ENCODE measurements at places on chromosomes 7 and 10. TPM values are rescaled to one million over a fixed set of nuclear protein-coding genes. Genes with fewer than 3 reads are reported as not detected.

DNA sequence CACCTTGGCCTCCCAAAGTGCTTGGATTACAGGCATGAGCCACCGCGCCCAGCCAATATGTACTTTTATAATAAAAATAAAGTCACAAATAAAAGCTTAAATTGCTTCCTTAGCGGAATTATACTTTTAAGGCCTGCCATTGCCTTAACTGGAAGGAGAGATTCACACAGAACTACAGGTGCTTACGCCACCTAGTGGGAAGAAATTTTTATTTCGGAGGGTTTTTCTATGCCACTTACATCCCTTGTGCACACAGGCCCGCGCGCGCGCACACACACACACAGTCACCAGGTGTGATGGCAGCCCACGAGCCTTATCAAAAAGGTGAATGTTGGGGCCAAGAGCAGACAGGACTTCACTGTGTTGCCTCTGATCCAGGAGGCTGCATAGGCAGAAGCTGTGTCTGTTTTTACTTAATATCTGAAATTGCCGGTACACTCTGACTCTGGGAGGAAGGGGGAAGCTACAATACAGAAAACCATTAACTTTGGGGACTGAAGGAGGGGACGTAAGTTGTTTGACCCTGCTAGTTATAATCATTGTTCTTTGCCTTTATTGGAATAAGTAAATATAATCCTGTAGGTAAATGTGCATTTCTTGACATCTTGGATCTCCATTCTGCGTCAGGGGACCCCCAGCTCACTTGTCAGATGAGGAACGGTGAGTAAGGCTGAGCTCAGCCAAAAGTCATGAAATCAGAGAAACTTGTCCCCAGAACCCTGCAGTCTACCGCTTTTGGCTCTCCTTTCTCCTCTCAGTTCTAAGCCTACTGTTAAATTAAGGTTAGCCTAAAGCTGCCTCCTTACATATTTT is 87.1 kb downstream of the SLC16A9 start:
- peak; percentile 60 for DNase-seq

GRCh38 chr10:123007558-123008354 is 839 bp downstream of the IKZF5 start:
- DNase-seq: no peak

DNA sequence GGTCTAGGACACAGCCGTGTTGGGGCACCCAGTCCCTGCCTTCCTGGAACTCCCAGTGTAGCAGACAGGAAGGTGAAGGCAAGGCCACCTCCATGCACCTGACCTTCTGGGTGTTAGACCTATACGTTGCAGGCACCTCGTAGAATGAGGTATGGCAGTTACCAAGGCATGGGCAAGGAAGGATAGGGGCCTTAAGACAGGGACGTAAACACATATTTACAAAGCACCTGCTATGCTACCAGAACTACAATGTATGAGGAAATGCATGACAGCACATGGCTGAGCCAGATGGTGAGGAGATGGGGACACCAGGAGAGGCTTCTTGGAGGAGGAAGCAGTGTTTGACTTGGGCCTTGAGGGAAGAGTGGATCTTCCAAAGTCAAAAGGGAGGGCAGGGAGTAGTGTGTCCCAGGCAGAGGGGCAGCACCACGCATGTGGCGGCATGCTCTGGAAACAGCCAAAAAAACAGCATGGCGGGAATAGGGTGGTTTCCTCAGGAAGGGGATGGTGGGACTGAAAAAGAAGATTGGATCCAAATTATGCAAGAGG is 231.2 kb downstream of the FANK1 start:
- DNase-seq: no peak

The TFPI2 gene
- total RNA-seq: 42.5 TPM

The TAS2R41 gene
- not detected for total RNA-seq

The KCND2 gene
- total RNA-seq: 0.19 TPM

GRCh38 chr7:44103566-44103922 is 601 bp upstream of the AEBP1 start:
- DNase-seq: no peak

The TRIM73 gene
- 4.3 TPM for total RNA-seq

DNA sequence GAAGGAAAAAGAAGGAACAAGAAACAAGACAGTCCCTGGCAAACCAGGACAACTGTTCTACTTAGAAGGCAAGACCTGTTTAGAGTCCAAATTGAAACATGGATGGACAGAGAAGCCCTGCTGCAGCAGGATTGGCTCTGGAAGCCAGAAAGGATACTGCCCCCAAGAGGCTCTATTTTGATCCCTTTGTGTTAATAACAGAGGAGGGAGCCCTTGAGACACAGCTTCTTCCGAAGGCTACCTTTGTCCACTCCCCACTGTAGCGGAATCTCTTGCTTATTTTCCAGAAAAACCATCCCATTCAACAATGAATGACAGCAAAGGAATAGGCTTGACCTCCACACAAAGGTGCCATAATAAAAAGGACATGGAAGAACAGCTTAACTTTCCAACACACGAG is 120.3 kb upstream of the FOXK1 start:
- DNase-seq: no peak

The RPEL1 gene
- not detected for total RNA-seq

The SPOCK2 gene
- total RNA-seq: 19.7 TPM

DNA sequence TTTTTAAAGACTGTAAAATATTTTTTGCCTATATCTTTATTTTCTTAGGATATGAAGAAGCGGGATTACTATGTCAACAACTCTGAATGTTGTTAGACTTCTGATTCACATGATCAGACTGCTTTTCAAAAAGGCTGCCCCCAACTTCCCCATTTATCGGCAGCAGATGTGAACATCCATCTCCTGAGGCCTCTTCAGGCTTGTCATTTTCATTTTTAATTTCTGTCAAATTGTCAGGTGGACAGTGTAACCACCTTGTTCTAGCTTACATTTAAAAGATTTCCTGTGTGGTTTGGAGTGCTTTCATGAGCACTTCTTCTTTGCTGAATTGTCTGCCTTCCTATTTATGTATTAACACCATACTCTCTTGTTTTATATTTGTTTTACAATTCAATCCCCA is 78.8 kb upstream of the GSDME start:
- no peak for DNase-seq

DNA sequence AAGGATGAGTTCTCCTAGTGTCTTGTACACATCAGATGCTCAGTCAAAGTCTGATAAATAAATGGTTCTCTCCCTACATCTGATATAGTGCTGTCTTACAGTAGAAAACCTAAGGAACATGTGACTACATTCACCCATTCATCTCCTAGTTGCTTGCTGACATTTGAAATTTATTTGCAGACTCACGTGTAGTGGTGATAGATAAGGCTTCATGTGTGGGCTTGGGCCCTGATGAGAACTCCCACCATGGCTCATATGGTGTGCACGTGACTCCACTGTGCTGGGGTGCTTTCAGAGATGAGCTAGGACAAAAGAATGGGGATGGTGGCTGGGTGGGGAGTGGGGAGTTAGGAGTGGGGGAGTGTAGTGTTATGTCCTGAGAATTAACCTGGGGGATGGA is 287.3 kb downstream of the RPS24 start:
- no peak for DNase-seq

GRCh38 chr7:3063016-3063753 is 19.5 kb upstream of the CARD11 start:
- no peak for DNase-seq

DNA sequence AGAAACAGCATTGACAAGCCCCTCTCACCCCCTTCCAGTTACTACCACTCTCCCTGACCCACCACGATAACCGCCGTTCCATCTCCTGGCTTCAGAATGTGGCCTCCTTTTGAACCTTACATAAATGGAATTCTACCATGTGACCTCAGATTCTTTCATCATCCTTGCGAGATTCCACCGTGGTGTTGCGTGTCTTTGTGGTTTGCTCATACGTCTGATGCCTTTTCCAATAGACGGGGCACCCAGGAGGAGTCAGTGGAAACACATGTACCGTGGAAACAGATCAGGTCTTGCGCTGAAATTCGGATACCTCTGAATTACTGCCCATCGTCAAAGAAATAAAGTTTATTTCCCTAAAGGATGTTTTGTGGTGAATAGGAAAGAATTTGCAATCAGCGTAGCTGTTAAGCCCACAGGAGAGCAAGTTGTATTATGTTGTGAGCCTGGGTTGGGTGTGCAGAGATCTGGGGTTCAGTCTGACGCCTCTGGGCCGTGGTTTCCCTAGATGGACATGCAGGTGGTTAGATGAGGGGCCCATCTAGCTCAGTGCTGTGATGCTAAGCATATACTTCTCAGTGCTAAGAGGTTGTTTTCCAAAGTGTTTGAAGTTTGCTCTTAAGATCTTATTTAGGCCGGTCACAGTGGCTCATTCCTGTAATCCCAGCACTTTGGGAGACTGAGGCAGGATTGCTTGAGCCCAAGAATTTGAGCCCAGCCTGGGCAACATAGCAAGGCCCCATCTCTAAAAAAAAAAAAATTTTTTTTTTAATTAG is 29.1 kb downstream of the GTF2IRD1 start:
- no peak for DNase-seq

DNA sequence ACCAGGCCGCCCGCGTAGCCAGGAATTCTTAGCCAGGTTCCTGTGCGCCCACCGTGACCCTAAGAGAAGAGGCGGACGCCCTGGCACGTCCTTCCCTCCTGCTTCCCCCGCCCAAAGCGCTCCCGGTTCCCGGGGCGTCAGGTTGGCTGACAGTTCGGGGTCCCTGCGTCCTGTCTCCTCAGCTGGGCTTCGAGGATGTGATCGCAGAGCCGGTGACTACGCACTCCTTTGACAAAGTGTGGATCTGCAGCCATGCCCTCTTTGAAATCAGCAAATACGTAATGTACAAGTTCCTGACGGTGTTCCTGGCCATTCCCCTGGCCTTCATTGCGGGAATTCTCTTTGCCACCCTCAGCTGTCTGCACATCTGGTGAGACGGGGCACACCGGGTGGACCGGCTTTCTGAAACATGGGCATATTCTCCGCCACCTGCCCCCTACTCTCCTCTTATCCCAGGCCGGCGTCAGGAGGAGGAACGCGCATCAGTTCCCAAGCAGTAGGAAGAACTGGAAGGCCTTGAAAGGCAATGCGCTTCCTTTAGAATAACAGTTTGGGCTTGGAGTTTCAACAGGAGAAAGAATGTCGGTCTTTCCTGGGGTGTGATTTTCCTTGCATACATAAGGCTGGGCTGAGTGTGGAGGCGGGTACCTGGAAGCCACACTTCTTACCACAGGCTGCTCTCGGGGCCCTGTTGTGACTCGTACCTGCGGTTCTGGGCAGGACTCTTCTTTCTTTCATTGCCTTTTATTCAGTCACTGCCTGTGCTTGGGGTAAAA is 728 bp downstream of the CAV2 start:
- DNase-seq: peak; percentile 60

GRCh38 chr10:132016514-132016913 is 34.8 kb upstream of the BNIP3 start:
- no peak for DNase-seq

Data from kidney (tissue), 22 donors.